ENCODE measurements at places on chromosomes 2 and 18. TPM values are rescaled to one million over a fixed set of nuclear protein-coding genes. Genes with fewer than 3 reads are reported as not detected.

Gene KCNE4
- 0.50 TPM for total RNA-seq

Gene CYRIA
- total RNA-seq, result 0.31 TPM

Gene HOXD11
- total RNA-seq, result 5.8 TPM

Gene UNC80
- not detected for total RNA-seq

Gene TFCP2L1
- total RNA-seq, result 14.7 TPM

Gene MSTN
- not detected for total RNA-seq

Gene MC2R
- total RNA-seq, result not detected

Gene SEMA4C
- total RNA-seq, result 17.8 TPM

Gene STPG4
- not detected for total RNA-seq

Gene CCDC68
- 6.5 TPM for total RNA-seq

Gene RAD51AP2
- not detected for total RNA-seq

Gene TMEM247
- total RNA-seq, result not detected

Gene BUB1
- total RNA-seq, result 44.2 TPM

Gene TANK
- 35.4 TPM for total RNA-seq

Gene CCDC85A
- 0.26 TPM for total RNA-seq

Gene STARD6
- total RNA-seq, result not detected

Gene B3GNT7
- 2.6 TPM for total RNA-seq

Gene NEU2
- total RNA-seq, result not detected

Gene SULT6B1
- not detected for total RNA-seq

Gene MROH2A
- total RNA-seq, result 0.26 TPM

Gene DNAJB2
- total RNA-seq, result 32.8 TPM

All from A549 treated with Mapracorat at 1 μM for 4 hours (cell line).